ENCODE measurements at places on chromosomes 1 and 21.

DNA sequence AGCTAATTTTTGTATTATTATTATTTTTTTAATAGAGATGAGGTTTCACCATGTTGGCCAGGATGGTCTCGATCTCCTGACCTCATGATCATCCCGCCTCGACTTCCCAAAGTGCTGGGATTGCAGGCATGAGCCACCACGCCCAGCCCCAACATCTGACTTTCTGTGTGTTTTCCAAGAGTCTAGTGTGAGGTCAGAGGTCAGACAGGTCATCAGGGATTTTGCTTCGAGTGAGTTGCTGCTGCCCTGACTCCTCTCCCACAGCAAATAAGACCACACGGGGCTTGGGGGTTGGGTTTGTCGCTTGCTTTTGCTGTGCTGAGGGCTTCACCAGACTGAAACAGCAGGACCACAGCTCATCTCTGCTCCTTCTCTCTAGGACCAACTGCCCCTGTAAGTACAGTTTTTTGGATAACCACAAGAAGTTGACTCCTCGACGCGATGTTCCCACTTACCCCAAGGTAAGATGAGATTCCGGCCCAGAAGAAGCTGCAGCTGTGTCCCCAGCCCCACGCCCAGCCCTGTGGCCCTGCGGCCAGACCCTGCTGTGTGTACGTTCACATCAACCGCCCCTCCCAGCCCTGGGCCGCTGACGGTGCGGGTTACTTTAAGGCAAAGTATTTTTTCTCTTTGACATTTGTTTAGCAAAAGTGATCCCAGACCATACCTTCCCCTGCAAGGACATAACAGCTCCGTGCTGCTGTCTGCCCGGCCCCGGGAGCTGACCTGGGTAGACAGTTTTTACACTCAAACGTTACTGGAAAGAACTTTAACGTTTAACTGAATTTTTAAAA, 97.5 kb downstream of the PDE9A start:
- no peak for DNase-seq

DNA sequence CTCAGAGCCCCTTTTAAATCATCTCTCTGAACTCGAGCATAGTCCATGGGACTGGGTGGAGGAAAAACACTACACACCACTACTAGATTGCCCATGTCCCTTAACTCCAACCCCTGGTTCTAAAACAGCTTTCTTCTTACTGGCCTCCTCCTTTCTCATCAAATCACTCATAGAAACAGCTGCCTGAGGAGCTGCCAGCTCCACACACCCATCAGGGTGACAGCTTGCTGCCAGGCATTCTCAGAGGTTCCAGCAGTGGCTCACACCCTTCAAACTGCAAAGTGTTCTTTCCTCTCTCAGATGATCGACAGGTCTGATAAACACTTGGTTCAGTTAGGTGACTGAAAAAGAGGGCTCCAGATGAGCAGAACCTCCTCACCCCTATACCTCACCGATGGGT, 543.0 kb upstream of the PLXNA2 start:
- no peak for DNase-seq

DNA sequence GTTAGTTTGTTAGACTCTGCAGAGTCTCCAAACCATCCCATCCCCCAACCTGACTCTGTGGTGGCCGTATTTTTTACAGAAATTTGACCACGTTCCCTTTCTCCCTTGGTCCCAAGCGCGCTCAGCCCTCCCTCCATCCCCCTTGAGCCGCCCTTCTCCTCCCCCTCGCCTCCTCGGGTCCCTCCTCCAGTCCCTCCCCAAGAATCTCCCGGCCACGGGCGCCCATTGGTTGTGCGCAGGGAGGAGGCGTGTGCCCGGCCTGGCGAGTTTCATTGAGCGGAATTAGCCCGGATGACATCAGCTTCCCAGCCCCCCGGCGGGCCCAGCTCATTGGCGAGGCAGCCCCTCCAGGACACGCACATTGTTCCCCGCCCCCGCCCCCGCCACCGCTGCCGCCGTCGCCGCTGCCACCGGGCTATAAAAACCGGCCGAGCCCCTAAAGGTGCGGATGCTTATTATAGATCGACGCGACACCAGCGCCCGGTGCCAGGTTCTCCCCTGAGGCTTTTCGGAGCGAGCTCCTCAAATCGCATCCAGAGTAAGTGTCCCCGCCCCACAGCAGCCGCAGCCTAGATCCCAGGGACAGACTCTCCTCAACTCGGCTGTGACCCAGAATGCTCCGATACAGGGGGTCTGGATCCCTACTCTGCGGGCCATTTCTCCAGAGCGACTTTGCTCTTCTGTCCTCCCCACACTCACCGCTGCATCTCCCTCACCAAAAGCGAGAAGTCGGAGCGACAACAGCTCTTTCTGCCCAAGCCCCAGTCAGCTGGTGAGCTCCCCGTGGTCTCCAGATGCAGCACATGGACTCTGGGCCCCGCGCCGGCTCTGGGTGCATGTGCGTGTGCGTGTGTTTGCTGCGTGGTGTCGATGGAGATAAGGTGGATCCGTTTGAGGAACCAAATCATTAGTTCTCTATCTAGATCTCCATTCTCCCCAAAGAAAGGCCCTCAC, at the start of gene OLIG2:
Gene OLIG2 (plus strand): TSS at position 447 of the 954 bp plus-strand sequence. CDS start 928 bp downstream, outside the sequence.
- no peak for DNase-seq

- no peak for DNase-seq
Observed at GRCh38 chr1:6316240-6317097, 55.6 kb upstream of the GPR153 start.

DNA sequence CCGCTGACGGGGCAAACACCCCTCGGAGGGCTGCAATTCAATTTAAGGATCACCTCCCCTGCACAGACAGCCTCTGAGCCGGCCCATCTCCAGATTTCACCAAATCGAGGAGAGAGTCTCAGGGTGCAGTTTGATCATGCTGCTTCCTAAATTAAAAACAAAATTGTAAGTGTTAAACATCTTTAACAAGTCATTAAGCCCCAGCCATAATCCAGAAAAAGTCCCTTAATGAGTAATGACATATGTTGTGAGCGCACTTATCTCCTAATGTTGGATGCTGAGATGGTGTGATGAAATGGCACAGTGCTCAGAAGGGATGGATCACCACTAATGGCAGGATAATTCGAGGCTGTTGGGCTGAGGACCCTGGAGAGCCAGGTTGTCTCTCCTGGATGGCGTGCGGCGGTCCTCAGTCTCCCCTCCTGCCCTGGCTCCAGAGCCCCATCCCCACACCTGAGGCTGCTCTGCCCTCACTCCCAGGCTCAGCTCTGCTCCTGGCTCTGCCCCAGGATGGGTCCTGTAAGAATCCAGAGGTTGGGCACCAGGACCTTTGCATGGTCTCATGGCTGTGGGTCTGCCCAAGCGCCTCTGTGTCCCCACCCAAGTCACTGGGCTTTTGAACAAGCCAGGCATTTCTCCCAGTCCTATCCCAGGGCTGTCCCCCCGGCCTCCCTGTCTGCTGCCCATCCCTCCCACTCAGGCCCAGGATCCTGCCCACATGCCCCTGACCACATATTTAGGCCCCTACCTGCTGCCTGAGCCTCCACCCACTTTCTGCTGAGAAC, 224.4 kb upstream of the POU3F1 start:
- no peak for DNase-seq

DNA sequence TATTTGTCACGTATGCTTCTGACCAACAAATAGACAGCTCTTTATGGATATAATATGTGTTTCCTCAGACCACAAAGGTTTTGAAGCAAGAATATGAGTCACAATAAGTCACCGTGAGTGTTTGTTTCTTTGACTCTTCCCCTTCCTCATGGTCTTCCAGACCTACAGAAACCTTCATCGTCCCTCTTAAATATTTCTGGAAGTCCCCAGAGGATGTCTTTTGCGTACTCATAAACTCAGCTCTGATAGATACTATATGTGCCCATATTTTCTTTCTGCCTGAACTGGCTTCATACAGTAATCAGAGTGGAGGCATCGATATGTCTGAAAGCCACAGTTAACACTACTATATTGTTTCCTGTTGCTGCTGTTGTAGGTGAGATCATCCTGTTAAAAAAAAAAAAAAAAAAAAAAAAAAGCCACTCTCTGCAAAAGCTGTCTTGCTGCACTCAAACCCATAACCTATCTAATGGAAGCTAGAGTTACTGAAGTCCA, 38.4 kb downstream of the ADAMTS1 start:
- DNase-seq = no peak

All from stimulated activated CD4-positive, alpha-beta T cell treated with anti-CD3 and anti-CD28 coated beads, Interleukin-1b, Interleukin-23, amount 100 ng/mL, for 1 hour (primary cell).